NCI-H510A (cell line): ENCODE measurements at places on chromosomes 13 and 19.

DNA sequence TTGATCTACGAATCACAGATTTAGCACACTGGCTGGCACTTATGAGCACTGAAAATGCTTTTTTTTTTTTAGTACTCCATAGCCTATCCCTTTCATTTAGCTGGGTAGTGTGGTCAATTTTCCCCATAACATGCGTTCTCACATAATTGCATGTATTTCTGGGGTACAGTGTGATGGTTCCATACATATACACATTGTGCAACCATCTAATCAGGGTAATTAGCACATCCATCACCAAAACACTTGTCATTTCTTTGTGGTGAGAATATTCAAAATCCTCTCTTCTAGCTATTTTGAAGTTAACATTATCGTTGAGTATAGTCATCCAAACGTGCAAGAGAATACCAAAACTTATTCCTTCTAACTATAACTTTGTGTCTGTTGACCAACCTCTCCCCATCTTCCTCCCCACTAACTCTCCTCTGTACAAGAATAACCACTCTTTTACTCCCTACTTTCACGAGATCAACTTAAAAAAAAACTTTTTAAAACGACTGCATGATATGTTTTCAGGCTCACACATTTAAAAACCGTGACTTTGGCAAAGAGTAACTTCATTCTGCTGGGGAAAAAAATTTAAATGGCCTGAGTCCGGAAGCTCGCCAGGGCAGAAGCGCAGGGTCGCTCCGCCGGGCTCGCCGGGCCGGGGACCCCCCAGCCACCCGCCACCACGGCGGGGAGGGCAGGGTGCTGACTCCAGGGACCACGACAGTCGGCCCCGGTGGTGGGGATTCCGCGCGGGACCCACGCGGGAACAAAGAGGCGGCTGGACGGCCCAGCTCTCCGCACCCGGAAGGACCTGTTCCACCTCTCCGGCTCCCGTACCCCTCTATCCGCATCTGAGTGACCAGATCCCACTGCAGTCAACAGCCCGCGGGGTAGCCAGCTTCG, 868 bp upstream of the UBAC2 start:
- no peak for DNase-seq

GRCh38 chr13:26604784-26605545, 47.5 kb downstream of the WASF3 start:
- no peak for DNase-seq

- DNase-seq: no peak
Observed at GRCh38 chr13:32829676-32830335, 186.4 kb upstream of the KL start.

DNA sequence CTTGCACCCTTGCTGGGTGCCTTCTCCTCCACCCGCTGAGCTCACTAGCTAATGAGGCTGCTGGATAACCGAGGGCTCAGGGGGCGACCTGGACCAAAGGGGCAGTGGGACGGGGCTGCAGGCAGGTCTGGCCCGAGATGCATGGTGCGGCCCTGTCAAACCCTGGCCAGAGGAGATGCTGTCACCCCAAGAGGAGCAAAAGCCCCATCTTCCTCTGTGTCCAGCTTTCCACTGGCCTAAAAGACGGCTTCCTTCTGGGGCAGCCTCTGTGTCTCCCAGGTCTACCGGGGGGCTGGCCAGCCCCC, 261.8 kb downstream of the TBC1D4 start:
- DNase-seq: no peak

DNA sequence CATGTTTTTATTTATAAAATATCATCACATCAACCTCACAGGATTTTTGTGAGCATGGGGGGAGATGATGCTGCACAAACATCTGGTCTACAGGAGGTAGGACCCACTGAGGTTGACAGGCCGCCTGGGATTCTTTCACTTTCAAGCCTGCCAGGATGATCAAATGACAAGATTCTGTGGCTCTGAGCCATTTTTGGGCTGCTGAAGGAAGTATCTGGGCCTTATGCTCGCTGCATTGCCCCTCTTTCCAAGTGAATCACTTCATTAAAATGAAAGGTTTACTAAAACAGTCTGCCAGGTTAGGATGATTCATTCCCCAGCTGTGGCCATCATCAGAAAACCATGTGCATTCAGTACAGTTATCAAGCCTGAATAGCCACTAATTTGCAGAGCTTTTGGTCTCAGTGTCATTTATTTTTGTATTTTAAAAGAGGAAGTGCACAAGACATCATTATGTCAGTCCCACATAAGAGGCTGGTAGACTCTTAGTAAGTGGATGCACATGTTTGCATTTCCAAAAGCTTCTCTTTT, 34.4 kb downstream of the STARD13 start:
- DNase-seq: no peak

GRCh38 chr13:59475911-59476310, 687.8 kb downstream of the DIAPH3 start:
- no peak for DNase-seq

DNA sequence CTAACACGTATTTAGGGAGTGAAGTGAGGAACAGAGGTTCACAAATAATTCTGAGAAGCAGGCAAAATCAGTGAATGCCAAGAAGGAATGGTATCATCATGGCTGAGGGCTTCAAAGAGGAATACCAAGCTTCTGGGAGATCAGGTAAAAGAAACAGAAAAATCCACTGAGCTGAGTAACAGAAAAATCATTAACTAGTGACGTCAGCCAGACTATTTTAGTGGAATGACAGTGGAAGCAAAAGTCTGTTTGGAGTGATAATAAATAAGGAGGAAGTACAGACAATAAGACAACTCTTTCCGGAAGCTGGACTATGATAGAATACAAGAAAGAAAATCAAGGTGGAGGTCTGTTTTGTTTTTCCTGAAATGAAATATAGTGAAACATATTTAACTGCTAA, 83.5 kb downstream of the SACS start:
- DNase-seq: no peak

- DNase-seq: no peak
Observed at GRCh38 chr13:73119612-73120011, 60.8 kb downstream of the KLF5 start.

- DNase-seq: no peak
Observed at GRCh38 chr13:113901231-113901630, 37.4 kb upstream of the GAS6 start.

GRCh38 chr19:58479303-58479702, 3.2 kb downstream of the ZNF446 start:
- no peak for DNase-seq

DNA sequence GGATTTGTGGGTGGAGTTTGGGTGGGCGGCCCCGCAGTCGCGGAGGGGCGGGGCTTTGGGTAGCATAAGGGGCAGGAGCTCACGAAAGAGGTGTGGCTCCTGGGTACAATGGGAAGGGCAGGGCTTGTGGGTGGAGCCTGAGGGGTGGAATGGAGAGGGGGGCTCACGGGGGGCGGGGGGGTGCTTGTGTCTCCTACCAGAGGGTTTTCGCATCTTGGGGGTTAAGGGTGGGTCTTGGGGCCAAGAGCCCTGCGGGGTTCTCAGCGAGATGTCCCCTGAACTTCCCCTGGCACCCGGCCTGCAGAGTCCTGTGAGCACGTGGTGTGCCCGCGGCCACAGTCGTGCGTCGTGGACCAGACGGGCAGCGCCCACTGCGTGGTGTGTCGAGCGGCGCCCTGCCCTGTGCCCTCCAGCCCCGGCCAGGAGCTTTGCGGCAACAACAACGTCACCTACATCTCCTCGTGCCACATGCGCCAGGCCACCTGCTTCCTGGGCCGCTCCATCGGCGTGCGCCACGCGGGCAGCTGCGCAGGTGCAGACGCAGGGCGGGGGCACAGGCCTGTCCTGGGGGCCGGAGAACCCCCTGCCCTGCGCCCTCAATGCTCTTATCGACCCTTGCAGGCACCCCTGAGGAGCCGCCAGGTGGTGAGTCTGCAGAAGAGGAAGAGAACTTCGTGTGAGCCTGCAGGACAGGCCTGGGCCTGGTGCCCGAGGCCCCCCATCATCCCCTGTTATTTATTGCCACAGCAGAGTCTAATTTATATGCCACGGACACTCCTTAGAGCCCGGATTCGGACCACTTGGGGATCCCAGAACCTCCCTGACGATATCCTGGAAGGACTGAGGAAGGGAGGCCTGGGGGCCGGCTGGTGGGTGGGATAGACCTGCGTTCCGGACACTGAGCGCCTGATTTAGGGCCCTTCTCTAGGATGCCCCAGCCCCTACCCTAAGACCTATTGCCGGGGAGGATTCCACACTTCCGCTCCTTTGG, 5.1 kb downstream of the FSTL3 start:
- DNase-seq: no peak

DNA sequence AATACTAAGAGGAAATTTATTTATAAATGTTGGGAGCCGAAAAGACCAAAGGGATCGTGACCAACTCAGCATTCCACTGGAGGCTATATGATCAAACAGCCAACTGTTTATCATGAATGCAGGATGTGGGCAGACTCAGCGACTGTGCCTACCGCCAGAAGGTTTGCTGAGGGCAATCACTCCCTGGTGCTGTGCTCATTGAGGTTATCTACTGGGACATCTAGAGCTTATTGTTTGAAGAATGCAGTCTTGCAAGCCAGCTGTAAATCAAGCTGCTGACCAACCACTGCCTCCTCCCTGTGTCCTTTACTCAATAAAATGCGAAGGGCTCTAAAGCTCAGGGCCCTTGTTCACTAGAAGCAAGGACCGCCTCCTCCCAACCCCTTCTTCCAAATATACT, 8.5 kb upstream of the XPO4 start:
- DNase-seq: no peak

GRCh38 chr13:87153371-87153770, 517.8 kb upstream of the SLITRK5 start:
- no peak for DNase-seq
